Left hindlimb (tissue), 1 donor: ENCODE measurements at places on chromosomes 5 and 9.
A peak's percentile ranks its signal among the peaks of the same experiment; 100 is the strongest.

DNA sequence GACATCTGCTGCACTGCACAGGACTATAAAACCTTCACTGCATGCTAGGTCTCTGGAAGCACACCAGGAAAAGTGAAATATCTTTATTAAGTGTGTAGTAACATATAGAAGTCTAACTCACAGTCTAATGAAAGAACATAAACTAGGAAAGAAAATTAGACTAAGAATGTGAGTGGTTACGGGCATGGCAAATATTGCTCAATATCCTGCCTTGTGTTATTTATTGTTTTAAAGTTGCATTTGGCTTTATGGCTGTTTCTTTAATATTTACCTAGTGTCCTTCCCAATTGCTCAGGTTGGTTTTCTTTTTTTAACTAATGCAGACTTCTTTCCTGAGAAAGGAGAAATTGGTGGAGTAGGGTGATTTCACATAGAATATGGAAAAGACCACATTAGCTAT, 342.4 kb downstream of the KIAA0825 start:
- DNase-seq = no peak

GRCh38 chr9:89916001-89916597, 311.3 kb downstream of the GADD45G start:
- no peak for DNase-seq

GRCh38 chr5:110258460-110259216, 467.8 kb downstream of the TMEM232 start:
- no peak for DNase-seq

GRCh38 chr5:141560725-141561483, 57.9 kb downstream of the DIAPH1 start:
- DNase-seq = peak; percentile 95

GRCh38 chr5:146218168-146218567, 14.8 kb downstream of the RBM27 start:
- DNase-seq = no peak

GRCh38 chr9:131167936-131168335, 42.5 kb downstream of the NUP214 start:
- DNase-seq = no peak

DNA sequence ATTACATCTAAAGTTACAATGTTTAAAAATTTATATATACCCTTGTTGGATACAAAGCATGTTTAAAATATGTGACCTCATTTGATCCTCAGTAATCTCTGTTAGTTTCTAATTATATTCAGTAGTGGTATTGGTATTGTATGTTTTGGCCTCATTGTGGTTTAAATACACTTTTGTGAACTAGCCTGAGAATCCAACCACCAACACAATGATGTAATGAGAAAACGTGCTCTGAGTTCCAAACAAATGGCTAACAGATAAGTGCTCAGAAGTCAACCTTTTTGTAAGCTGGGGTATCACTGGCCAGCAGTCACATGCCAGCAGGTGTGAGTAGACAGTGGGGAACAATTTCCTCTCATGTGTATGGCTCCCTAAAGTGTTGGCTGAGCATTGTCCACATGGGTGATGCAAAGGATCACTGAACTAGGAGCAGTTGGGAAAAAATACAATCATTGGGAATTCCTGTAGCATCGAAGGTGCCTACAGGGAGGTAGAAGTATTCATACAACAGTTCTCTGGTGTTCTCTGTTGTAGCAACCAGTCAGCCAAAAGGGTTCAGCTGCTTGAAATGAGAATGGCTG, 56.1 kb downstream of the DOCK8 start:
- no peak for DNase-seq

DNA sequence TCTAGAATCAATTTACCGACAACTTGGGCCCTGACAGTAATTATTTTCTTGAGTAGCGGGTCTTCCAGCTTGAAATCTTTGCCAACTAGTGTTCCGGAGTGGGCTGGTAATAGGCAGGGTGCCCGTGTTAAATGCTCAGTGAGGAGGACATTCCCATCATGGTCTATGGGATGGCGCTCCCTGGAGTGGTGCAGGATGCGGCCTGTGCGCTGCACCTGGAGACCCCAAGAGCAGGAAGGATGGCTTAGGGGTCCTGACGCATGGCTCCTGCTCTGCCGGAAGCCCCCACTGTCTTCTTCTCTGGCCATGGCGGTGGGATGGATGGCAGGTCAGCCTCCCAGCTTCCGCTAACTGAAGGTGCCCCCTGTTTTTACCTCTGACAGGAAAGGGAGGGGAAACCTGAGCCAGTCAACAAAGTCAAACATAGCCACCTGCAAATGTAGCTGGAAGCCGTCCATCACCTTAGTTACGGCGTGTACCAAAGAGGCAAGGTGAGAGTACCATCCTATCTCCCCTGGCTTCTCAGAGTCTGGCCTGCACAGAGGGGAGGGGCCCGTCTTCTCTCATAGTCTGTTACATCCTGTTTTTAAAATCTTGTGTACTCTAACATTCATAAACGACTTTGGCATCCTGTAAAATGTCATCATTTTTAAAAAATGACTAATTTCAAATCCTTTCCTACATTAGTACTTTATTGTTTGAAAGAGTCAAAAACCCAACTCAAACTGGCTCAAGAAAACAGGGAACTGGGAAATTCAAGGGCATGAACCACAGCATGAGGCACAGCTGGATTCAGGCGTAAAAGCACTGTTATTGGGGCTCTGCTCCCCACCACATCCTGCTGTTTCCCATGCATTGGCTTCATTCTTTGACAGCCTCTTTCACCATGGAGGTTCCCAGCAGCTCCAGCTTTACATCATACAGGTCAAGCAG, 28.5 kb upstream of the UNC5A start:
- no peak for DNase-seq

GRCh38 chr5:115725522-115725921, 90.9 kb downstream of the CDO1 start:
- DNase-seq = no peak

- DNase-seq = no peak
Observed at GRCh38 chr5:78560000-78560855, 88.3 kb downstream of the LHFPL2 start.

GRCh38 chr5:72530196-72530595, 23.0 kb upstream of the ZNF366 start:
- no peak for DNase-seq
